LNCaP clone FGC (cell line): ENCODE measurements at places on chromosomes 7 and 10.

DNA sequence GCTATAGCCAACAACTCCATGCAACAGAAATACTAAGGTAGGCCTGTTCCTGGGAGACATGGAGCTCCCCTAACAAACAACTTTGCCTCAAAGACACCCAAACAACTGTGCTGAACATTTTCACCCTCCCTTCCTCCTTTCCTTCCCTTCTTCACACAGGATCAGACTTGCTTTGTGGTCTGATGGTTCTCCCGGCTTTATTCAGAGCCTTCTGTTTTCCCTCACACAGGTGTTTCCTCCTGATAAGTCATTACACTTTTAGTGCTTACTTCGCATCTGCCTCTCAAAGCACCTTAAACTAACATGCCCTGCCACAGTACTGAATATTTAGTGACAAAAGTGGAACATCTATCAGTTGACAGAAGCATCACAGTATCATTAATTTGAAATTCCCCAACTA lies 56.3 kb upstream of the YAE1 start:
- no peak for DNase-seq

- DNase-seq, result no peak
Observed at GRCh38 chr7:29516491-29516890, 47.1 kb upstream of the PRR15 start.

DNA sequence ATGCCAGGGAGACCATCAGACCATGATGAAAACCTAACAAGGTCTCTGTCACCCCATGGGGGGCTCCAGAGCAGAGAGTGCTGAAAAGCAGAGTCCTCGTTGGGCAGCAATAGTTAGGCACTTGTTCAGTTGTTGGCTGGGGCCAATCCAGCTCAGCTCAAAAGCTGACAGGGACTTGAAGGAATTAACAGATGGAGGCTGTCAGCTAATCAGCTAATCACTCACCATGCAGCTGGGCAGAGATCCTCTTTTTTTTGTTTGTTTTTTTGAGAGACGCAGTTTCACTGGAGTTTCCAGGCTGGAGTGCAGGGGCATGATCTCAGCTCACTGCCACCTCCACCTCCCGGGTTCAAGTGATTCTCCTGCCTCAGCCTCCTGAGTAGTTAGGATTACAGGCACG lies 18.1 kb downstream of the CEP55 start:
- no peak for DNase-seq

- no peak for DNase-seq
Observed at GRCh38 chr10:119826771-119827170, 45.9 kb downstream of the MCMBP start.

DNA sequence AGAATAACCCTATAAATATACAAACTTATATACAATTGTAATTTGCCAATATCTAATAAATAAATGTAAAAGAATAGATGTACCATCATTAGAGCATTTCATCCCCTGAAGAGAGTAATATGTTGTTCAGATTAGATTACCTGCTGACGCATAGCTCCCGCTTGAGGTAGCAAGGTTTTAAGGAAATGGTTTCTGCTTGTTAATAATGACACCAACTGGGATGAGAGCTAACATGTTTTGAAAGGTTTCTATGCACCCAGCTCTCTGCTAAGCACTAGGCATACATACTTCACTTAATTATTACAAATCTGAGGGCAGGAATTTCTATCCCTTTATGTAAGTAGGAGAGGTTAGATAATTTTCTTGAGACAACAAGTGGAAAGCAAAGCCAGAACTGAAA lies 1003.3 kb upstream of the SORCS1 start:
- DNase-seq, result no peak

DNA sequence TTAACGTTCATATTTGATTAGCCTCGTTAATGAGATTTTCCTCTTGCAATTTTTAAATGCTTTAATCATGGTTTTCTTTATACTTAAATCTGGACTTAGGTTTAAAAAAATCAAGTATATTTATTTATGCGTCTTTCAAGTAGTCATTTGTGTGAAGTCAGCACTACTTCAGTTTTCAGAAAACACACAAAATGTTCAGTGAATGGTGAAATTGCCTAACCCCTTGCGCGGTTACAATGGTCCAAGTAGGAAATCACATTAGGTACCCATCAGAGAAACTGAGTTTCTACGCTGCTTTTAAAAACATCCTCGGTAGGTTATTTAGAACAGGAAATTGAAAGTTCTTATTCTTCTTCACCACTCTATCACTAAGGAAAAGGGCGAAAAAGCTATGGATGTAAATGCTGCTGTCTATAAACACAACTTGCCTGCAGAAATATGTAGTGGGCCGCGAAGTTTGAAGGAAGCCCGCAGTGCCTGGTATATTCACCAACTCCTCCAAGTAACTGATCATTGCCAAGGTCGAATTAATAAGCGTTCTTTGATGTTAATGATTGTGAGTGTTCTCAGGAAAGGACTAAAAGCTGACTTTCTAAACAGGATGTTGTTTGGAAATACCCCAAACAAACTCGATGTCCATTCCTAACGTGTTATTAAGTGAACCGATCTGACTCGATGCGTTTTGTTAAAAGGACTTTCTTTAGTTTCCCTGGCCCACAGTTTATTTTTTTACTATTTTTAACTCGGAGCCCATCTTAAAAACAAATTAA lies 1.0 kb downstream of the SYPL1 start:
- DNase-seq, result no peak

GRCh38 chr10:77012812-77013500 lies 624.7 kb downstream of the KCNMA1 start:
- DNase-seq, result no peak

GRCh38 chr7:3087243-3087755 lies 43.6 kb upstream of the CARD11 start:
- no peak for DNase-seq

- no peak for DNase-seq
Observed at GRCh38 chr7:20152511-20152910, 64.7 kb downstream of the MACC1 start.

GRCh38 chr7:47244692-47245091 lies 337.2 kb downstream of the TNS3 start:
- no peak for DNase-seq

GRCh38 chr7:8585591-8585990 lies 152.2 kb downstream of the NXPH1 start:
- no peak for DNase-seq

- no peak for DNase-seq
Observed at GRCh38 chr10:74589851-74590250, 236.5 kb upstream of the KAT6B start.

- DNase-seq, result no peak
Observed at GRCh38 chr10:18549105-18549504, 102.3 kb downstream of the NSUN6 start.

GRCh38 chr10:127798111-127798510 lies 61.1 kb downstream of the FOXI2 start:
- DNase-seq, result no peak

DNA sequence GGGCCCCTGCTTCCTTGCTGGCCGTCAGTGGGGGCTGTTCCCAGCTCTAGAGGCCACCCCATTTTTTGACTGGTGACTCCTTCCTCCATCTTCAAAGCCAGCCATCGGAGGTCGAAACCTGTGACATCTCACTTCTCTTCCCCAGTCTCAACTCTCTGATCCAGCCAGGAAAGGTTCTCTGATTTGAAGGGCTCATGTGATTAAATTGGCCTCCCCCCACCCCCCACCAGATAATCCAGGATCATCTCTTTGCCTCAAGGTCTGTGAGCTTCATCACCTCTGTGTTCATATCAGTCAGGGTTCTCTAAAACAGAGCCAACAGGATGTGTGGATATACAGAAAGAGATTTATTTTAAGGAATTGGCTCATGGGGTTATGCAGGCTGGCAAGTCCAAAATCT lies 5.6 kb upstream of the RAMP3 start:
- DNase-seq, result no peak

- no peak for DNase-seq
Observed at GRCh38 chr10:85527616-85528317, 838.8 kb downstream of the GRID1 start.

- no peak for DNase-seq
Observed at GRCh38 chr10:75475460-75476182, 44.2 kb downstream of the LRMDA start.

- no peak for DNase-seq
Observed at GRCh38 chr7:130887182-130887956, 153.4 kb upstream of the KLF14 start.

DNA sequence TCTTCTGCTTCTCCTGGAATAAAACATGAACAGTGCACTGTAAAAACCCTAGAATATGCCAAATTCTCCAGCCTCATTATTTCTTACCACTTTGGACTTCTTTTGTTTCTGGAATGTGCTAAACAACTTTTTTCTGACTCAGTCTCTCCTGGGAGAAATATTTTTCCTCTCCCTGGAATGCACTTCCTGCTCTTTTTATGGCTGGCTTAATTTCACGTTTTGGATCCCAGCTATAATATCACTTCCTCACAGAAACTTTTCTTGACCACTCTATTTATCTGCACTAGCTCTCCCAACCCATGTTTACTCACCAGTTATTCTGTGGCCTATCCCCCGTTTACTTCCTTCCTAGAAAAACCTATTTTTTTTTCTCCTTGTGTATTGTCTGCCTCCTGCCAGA lies 26.7 kb downstream of the ABCB5 start:
- DNase-seq, result no peak

DNA sequence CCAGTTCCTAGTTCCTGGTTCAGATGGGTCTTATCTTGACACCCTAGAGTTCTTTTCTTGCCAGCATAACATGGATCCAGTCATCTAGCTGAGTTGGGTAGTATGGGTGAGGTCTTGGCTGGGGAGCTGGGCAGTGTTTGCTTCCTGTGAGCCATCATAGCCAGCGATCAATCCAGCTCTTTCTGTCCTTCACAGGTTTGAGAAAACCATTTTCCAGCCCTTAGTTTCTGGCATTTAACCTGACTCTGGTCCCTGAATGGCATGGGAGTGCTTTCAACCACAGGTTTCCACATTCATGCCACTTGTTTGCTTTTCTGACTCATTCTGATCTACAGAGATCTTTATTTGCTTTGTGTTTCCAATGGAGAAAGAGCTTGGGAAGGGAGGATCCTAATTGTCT lies 8.6 kb downstream of the SLC13A1 start:
- peak; percentile 62 for DNase-seq

DNA sequence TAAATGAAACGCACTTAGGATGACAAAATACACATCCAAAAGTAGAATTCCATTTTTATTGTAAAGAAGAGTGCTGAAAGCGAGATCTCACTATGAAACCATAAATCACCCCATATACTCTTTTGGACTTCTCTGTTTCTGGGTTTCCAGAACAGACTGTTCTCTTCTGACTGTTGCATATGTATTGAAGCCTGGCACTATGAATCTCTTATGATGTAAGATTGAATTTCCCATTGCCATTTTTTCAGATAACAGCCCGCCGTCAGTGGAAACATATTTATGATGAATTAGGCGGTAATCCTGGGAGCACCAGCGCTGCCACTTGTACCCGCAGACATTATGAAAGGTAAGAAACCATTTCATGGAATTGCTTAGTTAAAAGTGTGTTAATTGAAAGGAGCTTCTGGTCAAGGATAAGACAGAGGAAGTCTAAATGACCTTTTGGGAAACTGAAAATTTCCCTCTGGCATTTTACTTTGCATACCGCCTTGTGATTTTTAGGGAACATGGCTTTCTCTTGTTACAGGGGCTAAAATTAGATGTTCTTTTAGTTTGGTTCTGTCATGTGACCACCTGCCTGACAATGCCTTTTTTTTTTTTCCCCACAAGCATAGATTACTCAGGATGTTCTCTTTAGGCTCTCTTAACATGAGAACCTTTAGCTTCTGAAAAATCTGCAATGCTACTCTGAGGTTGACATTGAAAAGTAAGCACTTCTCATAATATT lies 168.1 kb downstream of the ARID5B start:
- no peak for DNase-seq

- no peak for DNase-seq
Observed at GRCh38 chr10:28711776-28712175, 34.5 kb downstream of the BAMBI start.

DNA sequence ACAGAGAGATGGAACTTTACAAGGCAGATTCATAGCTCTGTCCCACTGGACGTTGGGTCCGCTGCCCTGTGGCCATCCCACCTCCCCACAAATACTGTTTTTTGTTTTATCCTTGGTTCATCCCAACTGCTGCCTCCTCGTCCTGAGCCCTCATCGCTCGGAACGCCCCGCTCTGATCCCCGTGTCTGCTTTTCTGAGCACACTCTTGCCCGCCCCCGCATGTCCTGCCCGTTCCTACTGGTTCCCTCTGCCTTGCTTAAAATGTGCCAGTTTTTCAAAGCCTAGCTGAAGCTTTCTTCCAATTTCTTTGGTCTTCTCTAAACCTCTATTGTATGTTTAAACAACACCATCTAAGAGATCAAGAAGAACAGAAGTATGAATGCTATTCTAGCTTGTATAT lies 19.4 kb downstream of the RNF32 start:
- no peak for DNase-seq

GRCh38 chr7:133489906-133490305 lies 237.0 kb downstream of the EXOC4 start:
- DNase-seq, result no peak

GRCh38 chr7:130297628-130298543 lies 4.9 kb downstream of the CPA4 start:
- no peak for DNase-seq
